Stimulated activated CD4-positive, alpha-beta T cell treated with anti-CD3 and anti-CD28 coated beads, Interleukin-2, amount 100 ng/mL, for 24 hours (primary cell): ENCODE measurements at places on chromosomes 2 and 18.

- DNase-seq, result no peak
These were observed 37.8 kb upstream of the RTTN start for GRCh38 chr18:70243131-70243929.

DNA sequence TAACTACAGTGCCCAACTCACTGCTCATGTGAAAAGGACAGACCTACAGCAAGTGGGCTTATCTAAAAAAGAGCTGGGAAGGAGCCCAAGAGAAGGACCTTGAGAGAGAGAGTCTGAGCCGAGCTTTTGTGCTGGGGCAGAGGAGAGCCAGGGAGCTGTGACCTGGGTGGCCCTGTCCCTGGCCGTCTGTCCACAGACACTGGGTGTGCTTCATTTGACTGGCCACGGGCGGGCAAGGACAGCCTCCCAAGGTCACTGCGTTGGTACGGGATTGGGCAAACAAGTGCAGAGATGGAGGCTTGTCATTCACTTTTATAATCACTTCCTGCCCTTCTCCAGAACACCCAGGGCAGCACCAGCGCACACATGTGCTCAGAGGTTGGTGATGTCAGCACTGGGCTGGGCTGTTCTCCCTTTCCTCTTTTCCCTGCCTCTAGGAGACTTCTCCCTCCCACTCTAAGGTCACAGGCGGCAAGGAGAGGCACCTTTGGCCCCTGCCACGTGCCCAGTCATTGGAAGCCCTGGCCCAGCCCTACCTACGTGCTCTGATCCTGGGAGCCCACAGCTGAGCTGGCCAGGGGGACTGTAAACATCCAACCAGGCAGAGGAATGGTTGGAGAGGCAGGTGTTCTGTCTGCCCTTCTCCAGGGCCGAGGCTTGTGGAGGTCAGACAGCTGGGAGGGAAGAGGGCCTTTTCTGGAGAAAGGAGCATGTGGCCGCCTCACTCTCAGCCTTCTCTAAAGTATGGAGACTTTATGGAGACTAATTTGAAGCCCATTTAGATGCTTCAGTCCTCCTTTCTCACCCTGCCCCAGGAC, 6.4 kb upstream of the PSD4 start:
- peak; percentile 56 for DNase-seq

DNA sequence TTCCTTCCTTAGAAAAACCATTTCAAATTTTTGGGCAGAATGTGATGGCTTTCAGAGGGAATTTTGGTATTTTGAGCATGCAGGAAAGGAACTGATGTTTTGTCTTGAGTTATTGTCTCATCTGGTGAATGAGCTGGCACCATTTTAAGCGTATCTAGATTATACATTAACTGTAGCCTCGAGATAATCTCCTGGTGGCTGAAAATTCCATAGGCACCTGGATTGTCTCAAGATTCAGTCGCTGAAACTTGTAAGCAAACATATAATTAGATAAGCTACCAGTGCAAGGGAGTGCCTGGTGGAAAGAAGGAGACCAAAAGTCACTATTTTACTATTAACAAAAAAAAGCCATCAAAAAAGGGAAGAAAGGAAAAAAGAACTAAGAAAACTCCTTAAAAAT, 687.8 kb upstream of the DDX18 start:
- no peak for DNase-seq

GRCh38 chr18:78908462-78909260, 71.0 kb upstream of the SALL3 start:
- DNase-seq, result no peak

DNA sequence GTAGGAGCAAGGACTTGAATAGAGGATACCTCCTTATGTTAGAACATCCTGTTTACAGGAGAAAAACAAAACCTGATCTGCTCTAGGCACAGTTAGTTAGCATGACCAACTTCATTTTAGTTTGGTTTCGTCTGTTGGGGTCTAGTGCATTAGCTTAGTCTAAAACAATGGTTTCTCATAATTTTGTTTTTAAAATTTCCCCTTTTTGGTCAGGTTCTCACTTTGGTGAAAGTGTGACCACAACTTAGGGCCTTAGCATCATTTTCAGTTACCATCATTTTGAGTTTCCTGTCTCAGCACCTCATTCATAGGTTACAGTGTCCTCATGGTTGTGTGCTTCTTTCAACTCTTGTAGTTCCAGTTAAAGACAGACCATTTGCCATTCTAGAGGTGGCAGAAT, 1277.0 kb upstream of the SLC39A10 start:
- no peak for DNase-seq

DNA sequence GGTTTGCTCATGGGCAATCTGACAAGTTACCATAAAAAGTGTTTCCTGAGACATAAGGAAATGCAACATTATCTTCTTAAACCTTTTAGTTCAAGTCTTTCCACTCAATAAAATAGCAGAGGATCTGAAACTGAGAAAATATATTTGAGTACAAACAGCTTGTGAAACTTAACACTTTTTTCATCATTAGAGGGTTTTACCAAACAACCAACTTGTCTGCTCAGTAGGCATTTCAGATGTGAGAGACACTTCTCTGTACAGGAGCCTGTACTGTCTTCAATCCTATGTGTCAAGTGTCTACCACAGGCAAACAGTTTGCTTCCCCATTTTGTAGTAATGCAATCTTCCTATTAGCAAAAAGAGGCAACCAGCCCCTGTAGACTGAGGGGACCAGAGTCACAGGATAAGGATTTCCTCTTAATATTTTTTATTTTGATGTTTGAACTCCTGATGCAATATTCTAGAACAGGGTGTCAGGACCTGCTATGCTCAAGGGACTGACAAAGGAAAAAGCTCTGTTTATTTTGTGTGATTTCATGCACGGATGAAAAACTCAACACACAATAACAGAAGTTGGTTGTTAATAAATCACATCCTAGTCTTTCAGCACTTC, 159.1 kb upstream of the LHCGR start:
- no peak for DNase-seq

DNA sequence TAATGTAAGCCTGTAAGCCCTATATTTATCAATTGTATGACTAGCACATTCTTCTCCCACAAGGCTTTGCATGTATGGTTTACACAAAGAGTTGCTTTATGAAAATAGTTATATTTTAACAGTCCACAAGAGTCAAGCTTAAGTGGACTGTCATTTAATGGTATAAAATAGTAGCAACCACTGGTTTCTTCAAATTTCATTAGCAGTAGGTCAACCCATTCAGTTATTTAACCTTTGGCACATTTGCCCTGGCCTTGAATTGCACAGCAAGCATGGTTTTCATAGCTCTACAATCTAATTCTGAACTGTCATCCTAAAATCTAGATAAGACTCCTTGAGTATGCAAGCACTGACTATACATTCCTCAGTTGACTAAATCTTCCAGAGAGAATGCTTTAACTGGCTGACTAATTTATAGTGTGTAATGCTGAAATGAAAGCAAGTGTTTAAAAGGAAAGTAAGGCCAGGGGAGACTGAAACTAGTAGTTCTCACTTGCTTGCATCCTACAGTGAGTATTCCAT, 1.8 kb downstream of the DPP4 start:
- no peak for DNase-seq
